ENCODE measurements at places on chromosomes 16 and 17.

DNA sequence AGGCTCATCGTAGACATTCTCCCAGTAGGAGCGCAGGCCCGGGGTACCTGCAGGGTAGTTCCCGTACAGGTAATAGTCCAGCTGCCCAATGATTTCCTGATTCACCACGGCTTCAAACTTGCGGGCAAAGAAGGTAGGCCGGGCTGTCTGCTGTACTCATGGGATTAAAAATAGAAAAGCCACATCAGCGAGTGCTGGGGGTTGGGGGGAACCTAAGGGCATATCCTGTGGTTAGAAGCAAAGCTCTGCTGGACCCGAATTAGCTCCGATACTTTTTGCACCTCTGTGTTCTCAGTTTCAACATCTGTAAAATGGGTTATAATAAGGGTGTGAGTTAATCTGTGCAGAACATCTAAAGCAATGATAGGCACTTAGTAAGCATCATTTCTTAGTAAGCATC lies 336.2 kb downstream of the XYLT1 start:
- peak; percentile 89 for DNase-seq

DNA sequence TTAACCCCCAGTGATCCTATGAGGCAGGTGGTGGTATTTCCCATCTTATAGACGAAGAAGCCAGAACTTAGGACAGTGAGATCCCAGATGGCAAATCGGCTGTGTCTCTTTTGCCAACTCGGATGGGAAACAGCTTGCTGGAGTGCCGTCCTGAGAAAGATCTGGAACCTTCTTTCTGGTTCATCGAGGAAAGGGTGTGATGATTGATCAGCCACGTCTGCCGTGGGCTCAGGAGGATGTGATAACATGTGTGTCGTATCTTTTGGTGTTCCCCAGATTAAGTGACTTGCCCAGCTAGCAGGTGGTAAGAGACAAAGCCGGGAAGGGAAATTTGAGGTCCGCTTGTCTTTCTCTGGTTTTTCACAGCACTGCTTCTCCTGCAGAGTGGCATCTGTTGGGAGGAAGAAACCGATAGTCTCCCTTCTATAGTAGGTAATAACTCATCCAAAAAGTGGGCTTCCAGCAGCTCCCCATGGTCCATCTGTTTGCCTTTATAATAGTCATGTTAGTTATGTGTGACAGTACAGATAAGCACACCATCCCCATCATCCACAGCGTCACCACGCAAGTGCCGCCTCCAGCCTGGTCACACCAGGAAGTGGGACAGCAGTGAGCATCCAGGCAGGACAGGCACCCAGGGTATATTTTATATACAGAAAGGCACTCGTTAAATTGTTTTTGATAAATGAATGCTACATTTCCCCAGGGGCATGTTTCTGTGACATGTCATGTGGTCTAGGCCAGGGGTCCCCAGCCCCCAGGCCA lies 175.5 kb downstream of the KATNIP start:
- no peak for DNase-seq

- no peak for DNase-seq
Observed at GRCh38 chr17:77312786-77313599, 172.2 kb downstream of the SEC14L1 start.

DNA sequence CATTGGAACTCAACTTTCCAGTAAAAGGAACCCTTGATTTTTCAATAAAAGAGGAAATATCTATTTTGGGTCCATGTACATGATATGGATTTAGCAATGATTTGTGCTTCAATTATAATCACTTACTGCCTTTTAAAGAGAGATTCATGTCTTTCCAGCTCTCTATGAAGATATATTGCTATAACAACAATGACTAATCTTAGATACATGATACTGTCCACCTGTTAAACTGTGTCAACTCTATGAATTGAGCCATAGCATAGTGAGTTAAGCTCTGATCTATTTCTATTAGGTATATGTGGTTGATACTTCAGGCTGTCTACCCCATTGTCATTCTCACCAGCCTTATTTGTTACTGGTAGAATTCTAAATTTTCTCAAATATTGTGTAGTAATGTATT lies 15.0 kb upstream of the MPHOSPH6 start:
- DNase-seq: no peak

- no peak for DNase-seq
Observed at GRCh38 chr17:48718227-48718760, 4.0 kb downstream of the PRAC1 start.

DNA sequence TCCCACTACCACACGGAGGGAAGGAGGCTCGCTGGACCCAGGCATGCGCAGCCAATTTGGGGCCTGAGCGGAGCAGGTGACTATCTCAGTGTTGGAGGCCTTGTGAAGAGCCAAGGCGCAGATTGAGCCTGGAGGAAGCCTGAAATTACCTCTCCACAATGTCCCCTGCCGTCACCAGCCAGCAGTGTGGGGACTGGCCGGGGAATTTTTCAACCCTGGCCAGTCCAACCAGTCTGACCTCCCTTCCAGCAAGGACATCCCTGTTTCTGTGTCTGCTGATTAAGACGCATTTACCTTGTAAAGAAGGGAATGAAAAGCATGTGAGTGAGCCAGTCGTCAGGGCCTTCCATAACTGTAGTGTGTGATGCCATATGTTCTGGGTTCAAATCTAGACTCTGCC lies 198.1 kb upstream of the IRX3 start:
- DNase-seq: no peak

GRCh38 chr16:46743232-46743719 lies 4.9 kb downstream of the MYLK3 start:
- no peak for DNase-seq

DNA sequence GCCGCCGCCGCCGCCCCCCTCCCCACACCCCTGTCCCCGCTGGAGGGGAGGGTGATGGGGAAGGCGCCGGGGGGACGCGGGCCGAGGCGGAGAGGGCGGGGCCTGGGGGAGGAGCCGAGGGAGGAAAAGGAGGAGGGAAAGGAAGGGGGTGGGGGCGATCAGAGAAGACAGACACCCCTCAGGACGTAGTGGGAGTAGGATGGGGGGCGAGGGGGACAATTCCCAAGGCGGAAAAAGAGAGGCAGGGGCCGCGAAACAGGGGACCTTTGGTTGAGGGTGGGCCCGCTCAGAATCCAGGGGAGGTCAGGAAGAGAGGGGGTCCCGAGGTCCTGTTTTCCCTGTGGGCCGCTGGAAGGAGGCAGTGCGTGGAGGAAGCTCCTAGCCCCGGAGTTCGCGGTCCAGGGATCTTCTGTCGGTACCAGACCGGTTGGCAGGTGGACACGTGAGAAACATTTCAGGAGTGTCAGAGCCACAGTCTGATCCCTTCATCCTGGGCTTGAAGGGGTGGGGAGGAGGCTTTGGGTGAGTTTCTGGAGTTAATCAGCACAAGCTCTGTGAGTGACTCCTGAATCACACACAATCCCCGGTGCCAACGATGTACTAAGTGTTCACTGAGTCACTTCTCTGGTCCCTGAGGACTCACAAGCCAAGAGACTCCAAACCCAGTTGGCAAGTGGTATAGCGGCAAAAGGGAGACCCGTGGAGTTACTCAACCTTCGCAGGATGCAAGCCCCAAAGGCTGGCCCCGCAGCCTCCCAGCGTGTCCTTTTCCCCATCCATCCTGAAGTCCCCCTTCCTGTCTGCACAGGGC lies at the start of gene XYLT1:
TSS of gene XYLT1 (minus strand) at position 53 of the 811 bp plus-strand sequence. CDS start 164 bp downstream, outside the sequence.
- no peak for DNase-seq

DNA sequence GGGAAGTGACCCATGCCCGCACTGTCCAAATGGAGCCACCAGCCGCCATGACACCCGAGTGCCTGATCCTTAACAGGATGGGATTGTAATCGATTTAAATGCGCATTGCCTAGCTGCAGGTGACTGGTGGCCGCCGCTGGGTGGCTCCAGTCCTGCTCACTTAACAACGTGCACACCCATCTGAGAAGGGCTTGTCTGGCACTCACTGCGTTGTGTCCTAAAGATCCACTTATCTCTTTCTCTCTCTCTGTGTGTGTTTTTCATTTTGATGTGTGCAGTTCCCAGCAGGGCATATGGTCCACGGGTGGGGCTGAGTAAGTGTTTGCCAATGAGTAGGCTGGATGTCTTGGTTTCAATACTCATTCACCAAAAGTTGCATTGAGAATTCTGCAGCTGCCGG lies 80.6 kb downstream of the IRF8 start:
- DNase-seq: no peak

DNA sequence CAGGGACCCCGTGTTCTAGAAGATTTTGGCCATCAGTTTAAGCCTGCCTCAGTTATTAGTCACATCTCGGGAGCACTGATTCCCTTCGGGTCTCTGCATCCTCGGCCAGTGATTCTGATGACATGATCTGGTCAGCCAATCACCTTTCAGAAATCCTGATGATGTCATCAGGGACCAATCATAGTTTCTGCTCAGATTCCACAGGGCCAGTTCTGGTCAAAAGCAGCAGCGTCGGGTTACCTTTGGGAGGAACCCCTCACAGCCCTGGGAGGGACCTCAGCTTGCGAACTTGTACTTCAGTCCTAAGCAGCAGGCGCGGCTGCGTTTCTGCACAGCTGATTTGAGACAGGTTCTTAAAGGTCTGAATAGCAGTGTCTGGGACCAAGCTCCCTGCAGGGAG lies 13.9 kb downstream of the KDM8 start:
- DNase-seq: no peak

DNA sequence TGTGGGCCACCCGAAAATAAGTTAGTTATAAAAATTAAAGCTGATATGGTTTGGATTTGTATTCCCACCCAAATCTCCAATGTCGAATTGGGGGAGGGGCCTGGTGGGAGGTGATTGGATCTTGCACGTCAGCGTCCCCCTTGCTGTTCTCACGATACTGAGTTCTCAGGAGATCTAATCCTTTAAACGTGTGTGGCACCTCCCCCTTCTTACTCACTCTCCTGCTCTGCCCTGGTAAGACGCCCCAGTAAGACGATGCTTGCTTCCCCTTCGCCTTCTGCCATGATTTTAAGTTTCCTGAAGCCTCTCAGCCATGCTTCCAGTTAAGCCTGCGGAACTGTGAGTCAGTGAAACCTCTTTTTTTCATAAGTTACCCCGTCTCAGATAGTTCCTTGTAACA lies 35.4 kb downstream of the SYCE1L start:
- no peak for DNase-seq

- no peak for DNase-seq
Observed at GRCh38 chr17:46879101-46879500, 27.7 kb downstream of the WNT9B start.

- DNase-seq: no peak
Observed at GRCh38 chr17:66548659-66549310, 246.4 kb downstream of the PRKCA start.

GRCh38 chr17:83203073-83203471 lies 123.7 kb downstream of the METRNL start:
- no peak for DNase-seq

- DNase-seq: no peak
Observed at GRCh38 chr17:72530454-72530853, 409.6 kb downstream of the SOX9 start.

GRCh38 chr17:17328251-17328650 lies 25.1 kb downstream of the NT5M start:
- DNase-seq: no peak

- no peak for DNase-seq
Observed at GRCh38 chr16:80806927-80807340, 2.5 kb upstream of the CDYL2 start.

DNA sequence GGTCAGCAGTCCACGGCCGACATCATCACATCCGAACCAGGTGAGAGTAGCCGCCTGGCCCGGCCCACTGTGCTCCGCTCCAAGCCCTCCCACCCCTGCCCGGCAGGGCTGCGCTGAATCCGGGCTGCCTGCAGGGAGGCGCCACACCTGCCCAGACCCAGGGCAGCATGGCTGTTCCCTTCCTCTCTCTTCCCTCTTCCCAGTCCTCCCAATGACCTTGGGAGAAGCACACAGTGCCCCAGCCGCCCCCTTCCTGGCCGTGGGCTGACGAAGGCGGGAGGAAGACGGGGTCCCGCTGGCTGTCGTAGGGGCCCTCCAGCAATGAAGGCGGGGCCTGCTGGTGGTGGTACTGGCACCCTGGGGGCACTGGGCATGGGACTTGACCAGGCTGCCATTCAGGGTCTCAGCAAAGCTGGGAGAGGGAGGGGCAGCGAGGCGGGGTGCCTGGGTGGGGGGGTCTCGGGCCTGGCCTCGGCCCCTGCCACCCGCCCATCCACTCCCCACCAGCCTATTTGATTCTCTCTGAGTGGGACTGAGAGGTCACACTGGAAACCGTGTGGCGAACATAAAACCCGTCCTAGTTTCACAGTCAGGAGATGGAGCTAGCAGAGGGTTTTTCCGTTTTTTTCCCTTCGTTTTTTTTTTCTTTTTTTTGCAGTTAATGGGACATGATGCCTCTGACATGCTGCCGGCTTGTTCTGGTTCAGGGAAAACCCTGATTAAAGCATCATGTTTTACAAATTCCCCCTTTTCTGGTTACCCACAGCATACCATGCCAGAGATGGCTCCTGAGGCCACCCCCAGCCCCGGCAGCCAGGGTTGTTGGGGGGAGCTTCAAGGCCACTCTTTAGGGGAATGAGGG lies 50.6 kb downstream of the BAHCC1 start:
- no peak for DNase-seq

DNA sequence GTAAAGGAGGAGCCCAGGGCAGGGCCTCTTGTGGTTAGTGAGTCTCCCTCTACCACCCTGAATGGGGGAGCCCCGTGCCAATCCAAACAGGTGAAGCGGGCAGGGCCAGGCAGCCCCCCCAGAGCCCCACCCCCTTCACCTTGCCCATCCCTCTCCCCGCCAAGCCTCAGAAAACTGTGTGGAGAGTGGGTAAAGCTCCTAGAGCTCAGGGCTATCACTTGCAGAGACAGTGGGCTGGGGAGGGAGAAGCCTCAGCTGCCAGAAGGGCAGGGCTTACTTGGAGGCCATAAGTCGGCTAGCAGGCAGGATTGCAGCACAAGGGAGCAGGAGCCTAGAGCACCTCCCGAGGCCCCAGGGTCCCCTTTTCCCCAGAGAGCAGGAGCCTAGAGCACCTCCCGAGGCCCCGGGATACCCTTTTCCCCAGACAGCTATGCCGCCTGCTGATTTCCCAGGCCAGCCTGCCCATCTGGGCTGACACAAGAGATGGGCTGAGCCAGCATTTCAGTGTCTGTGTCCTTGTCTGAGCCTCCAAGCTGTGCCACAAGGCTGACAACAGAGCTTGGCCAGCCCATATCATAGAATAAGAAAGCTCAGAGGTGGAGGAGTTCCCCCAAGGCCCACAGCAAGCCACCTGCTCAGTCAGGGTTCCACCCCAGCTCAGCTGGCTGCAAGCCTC lies 6.7 kb upstream of the KRT14 start:
- DNase-seq: no peak

DNA sequence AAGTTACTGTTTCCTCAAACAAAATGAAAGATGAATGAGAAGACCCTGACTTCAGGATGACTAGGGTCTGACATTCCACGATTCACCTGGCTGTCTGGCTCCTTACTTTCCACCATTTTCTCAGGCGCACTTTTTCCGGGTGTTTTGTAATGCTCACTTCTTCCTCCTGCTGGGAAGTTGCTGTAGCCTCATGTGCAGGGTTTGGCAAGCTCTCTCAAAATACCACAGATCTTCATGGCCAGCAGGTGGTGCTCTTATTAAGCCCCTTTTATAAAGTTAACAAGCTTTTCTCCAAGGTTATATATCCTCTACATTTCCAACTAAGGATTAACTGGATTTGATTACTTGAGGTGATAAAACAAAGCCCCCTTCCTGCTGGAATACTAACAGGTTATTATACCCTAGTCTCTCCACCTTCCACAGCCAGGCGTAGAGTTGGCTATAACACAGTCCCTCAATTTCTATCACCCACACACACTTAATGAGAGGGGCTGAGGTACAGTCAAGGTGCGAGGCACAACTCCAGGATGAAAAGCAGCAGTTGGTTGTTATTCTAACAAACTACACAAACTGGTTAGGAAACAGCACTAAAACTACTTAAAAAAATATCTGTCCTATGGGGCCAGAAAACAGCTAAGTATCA lies 45.4 kb downstream of the STH start:
- peak; percentile 37 for DNase-seq

GRCh38 chr17:81242421-81243332 lies 3.6 kb downstream of the NDUFAF8 start:
- no peak for DNase-seq

GRCh38 chr17:80904036-80904753 lies 87.4 kb upstream of the CHMP6 start:
- no peak for DNase-seq
